ENCODE measurements at places on chromosomes 7 and 10. TPM values are rescaled to one million over a fixed set of nuclear protein-coding genes. Genes with fewer than 3 reads are reported as not detected.

DNA sequence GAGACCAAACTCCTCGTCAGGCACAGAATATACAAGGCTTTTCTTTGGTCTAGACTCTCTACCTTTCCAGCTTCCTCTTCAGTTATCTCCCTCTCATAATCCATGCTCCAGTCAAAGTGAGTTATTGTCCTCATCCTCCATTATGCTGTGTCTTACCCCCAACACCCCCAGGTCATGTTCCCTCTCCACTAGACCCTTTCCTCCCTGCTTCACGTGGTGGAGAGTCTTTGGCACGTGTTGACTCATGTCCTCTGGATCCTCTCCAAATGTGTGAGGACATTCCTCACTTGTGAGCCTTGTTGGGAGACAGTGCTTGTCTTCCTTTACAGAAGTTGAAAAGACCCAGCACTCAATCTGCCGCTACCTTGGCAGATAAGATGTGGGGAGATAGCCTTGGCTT, 36.0 kb upstream of the DLD start:
- no peak for DNase-seq

The HOXA13 gene
- total RNA-seq, result not detected

The CPA1 gene
- not detected for total RNA-seq

The WEE2 gene
- total RNA-seq, result not detected
